ENCODE measurements at places on chromosomes 2 and 18.

- no peak for DNase-seq
Observed at GRCh38 chr2:220259662-220260061, 632.2 kb downstream of the SLC4A3 start.

GRCh38 chr2:181393472-181393871 lies 63.7 kb upstream of the ITGA4 start:
- DNase-seq, result no peak

DNA sequence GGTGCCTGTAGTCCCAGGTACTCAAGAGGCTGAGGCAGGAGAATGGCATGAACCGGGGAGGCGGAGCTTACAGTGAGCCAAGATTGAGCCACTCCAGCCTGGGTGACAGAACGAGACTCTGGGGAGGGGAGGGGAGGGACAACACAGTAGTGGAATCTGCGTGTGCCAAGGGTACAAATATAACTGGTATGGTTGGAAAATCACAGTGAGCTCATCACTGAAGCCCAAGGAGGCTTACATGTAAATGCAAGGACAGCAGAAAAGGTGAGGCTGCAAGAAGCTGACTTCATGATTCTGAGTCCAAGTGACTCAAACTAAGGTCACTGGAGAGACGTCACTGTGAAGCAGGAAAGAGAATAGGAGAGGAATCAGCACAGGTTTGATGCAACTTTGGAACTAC lies 9.2 kb downstream of the SEPTIN10 start:
- no peak for DNase-seq

DNA sequence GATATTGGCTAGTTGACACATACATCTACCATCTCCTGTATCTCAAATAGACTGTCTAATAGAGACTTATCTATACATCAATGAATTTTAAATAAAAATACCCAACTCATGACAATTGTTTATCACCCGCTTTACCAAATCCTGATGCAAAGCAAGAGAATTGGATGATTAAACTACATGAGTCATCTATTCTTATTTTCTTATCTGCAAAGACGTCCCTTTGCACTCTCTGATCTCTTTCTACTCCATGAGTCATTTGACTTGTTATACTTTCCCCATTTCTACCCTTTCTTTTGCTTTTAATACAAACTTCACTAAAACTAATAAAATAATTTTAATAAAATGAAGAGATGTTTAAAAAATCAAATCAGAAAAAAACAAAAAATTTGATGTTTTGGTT lies 261.7 kb upstream of the MAP2 start:
- no peak for DNase-seq

GRCh38 chr2:71557321-71557720 lies 104.0 kb downstream of the DYSF start:
- no peak for DNase-seq
